ENCODE measurements at places on chromosomes 2 and 18.

GRCh38 chr18:74290794-74291471 lies 830 bp downstream of the CYB5A start:
- H3K36me3 ChIP-seq, result no peaks in the 10 kb centered on the region
- H3K4me1 ChIP-seq, result no peaks in the 10 kb centered on the region
- peak overlapping the region; percentile 96 for H3K4me3 ChIP-seq
- H3K27me3 ChIP-seq, result no peaks in the 10 kb centered on the region

DNA sequence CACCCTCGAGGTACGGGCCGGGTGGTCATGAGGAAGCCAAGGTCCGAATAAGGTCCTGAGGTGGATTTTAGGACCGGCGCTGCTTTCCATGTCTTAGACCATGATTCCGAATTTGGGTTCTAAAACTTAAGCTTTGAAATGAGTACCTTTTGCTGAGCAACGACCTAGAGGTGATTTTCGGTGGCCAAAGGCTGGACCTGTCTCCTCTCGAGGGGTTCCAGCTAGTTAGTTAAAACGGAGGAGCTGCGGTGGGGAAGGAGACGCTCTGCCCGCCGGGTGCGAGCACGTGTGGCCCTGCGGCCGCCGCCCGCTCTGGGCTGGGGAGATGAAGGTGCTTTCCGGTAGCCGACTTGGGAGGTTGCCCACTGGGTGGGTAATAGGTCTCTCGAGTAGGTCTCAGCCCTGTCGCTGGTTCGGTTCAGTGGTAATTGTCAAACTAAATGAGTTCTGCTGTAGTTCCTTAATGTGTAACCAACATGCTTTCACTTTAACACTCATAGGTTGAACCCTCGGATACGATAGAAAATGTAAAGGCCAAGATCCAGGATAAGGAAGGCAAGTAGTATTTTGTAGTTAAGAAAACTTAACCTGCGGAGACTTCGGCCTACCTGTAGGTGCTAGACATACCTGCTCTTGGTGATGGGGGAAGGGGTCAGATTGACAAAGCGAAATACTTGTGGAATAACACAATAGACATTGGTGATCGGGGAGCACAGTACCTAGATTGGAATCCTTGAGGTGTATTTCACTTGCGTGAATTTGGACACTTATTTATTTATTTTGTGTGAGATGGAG lies 572 bp downstream of the RPS27A start:
- DNase-seq, result peak; percentile 18
- peak overlapping the region; percentile 80 for H3K27ac ChIP-seq
- peaks cover 9% of the 10 kb centered on the region for H3K4me1 ChIP-seq
- H3K27me3 ChIP-seq, result no peaks in the 10 kb centered on the region
- peak overlapping the region; percentile 88 for H3K4me3 ChIP-seq
- peaks cover 23% of the 10 kb centered on the region for H3K36me3 ChIP-seq

- H3K27ac ChIP-seq, result no peak overlapping the region
- DNase-seq, result no peak
- no peaks in the 10 kb centered on the region for H3K27me3 ChIP-seq
- no peak overlapping the region for H3K4me3 ChIP-seq
These were observed 44.4 kb downstream of the FECH start for GRCh38 chr18:57542126-57542525.

GRCh38 chr2:152730591-152731333 lies 12.3 kb downstream of the ARL6IP6 start:
- H3K4me3 ChIP-seq, result no peak overlapping the region
- H3K27ac ChIP-seq, result no peak overlapping the region
- no peaks in the 10 kb centered on the region for H3K4me1 ChIP-seq
- DNase-seq, result peak; percentile 66

- peaks cover 3% of the 10 kb centered on the region for H3K4me1 ChIP-seq
- DNase-seq, result peak; percentile 54
- H3K27ac ChIP-seq, result no peak overlapping the region
- no peaks in the 10 kb centered on the region for H3K27me3 ChIP-seq
- H3K4me3 ChIP-seq, result no peak overlapping the region
These were observed 136.8 kb downstream of the NEDD4L start for GRCh38 chr18:58180738-58181353.

GRCh38 chr2:11073251-11073650 lies 82.0 kb upstream of the SLC66A3 start:
- no peaks in the 10 kb centered on the region for H3K4me1 ChIP-seq
- H3K27me3 ChIP-seq, result no peaks in the 10 kb centered on the region
- H3K4me3 ChIP-seq, result no peak overlapping the region
- H3K36me3 ChIP-seq, result no peaks in the 10 kb centered on the region
- DNase-seq, result no peak

DNA sequence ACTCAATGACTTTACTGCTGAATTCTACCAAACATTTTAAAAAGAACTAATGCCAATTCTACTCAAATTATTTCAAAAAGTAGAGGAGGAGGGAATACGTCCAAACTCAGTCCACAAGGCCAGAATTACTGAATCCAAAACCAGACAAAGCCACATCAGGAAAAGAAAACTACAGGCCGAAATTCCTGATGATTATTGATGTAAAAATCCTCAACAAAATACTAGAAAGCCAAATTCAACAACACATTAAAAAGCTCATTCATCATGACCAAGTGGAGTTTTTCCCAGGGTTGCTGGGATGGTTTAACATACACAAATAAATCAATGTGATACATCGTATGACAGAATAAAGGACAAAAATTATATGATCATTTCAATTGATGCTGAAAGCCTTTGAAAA lies 103.9 kb upstream of the UBE2E3 start:
- H3K27me3 ChIP-seq, result no peaks in the 10 kb centered on the region
- no peak for DNase-seq
- no peak overlapping the region for H3K4me3 ChIP-seq
- H3K27ac ChIP-seq, result no peak overlapping the region
- no peaks in the 10 kb centered on the region for H3K4me1 ChIP-seq
- H3K36me3 ChIP-seq, result no peaks in the 10 kb centered on the region

DNA sequence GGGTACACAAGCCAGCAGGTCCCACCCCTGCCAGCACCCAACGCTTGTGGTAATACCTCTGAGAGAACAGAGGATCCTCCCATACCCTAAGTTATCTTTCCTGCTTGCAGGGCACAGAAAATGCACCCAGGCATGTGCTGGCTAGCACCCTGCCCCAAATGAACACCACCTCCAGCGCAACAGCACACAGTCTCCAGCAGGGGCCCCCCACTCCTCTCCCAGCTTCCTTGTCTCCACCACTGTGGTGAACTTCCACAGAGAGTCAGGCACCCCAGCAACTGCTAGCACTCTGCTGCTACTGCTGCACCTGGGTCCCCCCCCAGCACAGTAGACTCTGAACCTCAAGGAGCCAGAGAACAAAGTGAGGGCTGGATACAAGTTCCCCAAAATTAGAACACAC lies 216.8 kb upstream of the CNTNAP5 start:
- no peak overlapping the region for H3K4me3 ChIP-seq
- no peaks in the 10 kb centered on the region for H3K36me3 ChIP-seq
- H3K27ac ChIP-seq, result no peak overlapping the region
- no peak for DNase-seq

GRCh38 chr2:12240206-12240605 lies 476.5 kb upstream of the TRIB2 start:
- no peak overlapping the region for H3K27ac ChIP-seq
- no peaks in the 10 kb centered on the region for H3K4me1 ChIP-seq
- no peaks in the 10 kb centered on the region for H3K27me3 ChIP-seq

DNA sequence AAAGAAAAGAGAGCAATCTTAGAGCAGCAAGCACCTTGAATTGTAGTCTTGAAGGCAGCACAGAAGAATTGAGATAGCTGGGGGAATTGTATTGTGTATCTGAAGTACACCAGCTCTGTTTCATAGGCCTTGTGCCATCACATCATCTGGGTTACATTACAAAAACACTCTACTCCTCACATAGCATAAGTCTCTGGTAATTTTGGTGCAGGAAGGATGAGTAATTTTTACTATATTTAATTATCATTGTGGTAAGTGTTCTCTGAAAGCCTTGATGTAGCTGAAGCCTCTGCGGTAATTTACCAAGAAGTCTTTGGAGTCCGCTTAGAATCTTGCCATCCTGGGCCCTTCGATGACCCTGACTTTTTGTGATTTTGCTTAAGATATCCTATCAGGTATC lies 291.1 kb downstream of the ARHGAP15 start:
- no peaks in the 10 kb centered on the region for H3K4me1 ChIP-seq
- DNase-seq, result no peak
- H3K27ac ChIP-seq, result no peak overlapping the region
- H3K36me3 ChIP-seq, result no peaks in the 10 kb centered on the region
- H3K27me3 ChIP-seq, result no peaks in the 10 kb centered on the region

- no peak overlapping the region for H3K4me3 ChIP-seq
- H3K4me1 ChIP-seq, result no peaks in the 10 kb centered on the region
- no peak overlapping the region for H3K27ac ChIP-seq
- no peak for DNase-seq
These were observed 162.3 kb upstream of the ZEB2 start for GRCh38 chr2:144682248-144682647.

- peak overlapping the region; percentile 35 for H3K4me3 ChIP-seq
- H3K27ac ChIP-seq, result peak overlapping the region; percentile 90
- no peaks in the 10 kb centered on the region for H3K36me3 ChIP-seq
- peak; percentile 92 for DNase-seq
These were observed 48.2 kb upstream of the SP3 start for GRCh38 chr2:174013315-174013751.

- H3K27ac ChIP-seq, result peak overlapping the region; percentile 13
- no peak overlapping the region for H3K4me3 ChIP-seq
- peak; percentile 95 for DNase-seq
- peaks cover 28% of the 10 kb centered on the region for H3K36me3 ChIP-seq
- H3K4me1 ChIP-seq, result peaks cover 27% of the 10 kb centered on the region
- H3K27me3 ChIP-seq, result no peaks in the 10 kb centered on the region
These were observed 6.5 kb downstream of the PTMA start for GRCh38 chr2:231714639-231715498.
